ENCODE measurements at places on chromosomes 11 and 22.

- DNase-seq: no peak
Measured at GRCh38 chr11:6474806-6475500, 1.2 kb upstream of the TRIM3 start.

DNA sequence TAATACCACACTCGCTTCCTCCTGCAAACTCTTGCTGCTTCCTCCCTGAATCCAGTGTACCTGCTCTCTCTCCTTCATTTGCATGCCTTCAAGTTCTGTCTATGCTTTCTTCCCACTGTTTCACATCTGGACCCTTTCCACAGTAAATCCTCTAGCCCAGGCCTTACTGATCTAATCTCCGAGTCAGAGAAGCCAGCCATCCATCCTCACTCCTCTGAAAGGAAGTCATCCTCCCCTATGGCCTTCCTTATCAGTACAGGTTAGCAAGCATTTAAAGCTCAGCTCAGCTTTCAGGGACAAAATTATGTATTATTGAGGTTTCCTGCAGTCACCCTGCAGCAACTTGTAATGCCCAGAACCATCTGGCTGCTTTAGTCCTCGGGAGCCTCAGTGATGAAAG, 116.1 kb downstream of the GALNT18 start:
- DNase-seq: no peak

- no peak for DNase-seq
Measured at GRCh38 chr11:29449281-29450074, 567.4 kb downstream of the KCNA4 start.

DNA sequence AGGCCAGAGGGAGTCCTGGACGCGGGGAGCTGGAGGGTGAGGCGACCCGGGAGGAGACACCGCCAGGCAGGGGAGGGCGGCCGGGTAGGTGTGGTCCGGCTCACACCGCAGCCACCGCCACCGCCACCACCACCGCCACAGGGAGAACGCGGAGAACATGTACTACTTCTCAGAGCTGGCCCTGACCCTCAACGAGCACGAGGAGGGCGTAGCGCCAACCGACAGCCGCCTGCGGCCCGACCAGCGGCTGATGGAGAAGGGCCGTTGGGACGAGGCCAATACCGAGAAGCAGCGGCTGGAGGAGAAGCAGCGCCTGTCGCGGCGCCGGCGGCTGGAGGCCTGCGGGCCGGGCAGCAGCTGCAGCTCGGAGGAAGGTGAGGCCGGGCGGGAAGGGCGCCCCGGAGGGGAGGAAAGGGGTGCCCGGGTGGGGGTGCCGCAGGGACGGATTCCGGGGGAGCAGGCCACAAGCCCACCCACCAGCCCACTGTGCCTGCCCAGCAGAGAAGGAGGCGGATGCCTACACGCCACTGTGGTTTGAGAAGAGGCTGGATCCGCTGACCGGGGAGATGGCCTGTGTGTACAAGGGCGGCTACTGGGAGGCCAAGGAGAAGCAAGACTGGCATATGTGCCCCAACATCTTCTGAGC, 62.8 kb downstream of the MORC2 start:
- no peak for DNase-seq

- no peak for DNase-seq
Measured at GRCh38 chr11:2740275-2740940, 40.6 kb upstream of the KCNQ1OT1 start.

DNA sequence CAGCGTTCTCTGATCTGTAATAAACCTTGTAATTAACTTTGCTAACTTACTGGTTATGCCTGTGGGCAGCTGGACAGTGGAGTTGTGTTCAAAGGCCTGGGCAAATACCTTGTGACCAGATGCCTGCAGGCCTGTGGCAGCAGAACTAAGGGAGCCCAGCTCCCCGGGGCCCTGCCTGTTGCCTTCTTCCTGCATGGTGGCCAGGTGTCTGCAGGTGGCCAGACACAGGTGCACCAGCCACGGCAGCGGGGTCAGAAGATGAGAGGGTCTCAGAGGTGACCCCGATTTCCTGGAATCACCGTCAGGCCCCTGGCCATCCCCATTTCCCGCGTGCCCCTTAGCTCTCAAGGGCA, 127.2 kb downstream of the OSBP2 start:
- no peak for DNase-seq

DNA sequence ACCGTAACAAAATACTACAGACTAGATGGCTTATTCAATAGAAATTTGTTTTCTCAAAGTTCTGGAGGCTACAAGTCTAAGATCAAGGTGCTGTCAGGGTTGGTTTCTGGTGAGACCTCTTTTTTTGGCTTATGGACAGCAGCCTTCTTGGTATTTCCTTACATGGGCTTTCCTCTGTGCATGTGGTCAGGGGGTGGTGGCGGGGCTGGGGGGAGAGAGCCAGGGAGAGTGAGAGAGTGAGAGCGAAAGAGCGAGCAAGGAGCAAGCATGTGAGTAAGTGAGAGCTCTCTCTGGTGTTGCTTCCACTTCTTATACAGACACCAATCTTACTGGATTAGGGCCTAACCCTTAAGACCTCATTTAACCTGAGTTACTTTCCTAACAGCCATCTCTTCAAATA, 181.5 kb downstream of the TMEM135 start:
- DNase-seq: no peak

DNA sequence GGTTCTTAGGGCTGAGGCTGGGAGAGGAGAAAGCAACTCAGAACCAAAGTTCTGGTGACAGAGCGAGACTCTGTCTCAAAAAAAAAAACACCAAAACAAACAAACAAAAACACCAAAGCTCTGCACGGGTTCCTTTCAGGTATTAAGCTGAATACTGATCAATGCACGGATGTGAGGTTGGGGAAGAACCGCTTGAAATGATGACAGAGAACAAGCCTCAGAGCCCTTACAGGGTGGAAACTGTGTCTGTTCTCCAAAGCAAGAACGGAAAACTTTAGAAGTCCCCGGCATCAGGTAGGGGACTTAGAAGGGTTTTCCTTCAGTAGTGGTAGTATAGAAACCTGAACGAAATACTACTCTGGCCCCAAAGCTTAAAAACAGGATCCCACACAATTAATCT, 260.0 kb downstream of the TBC1D22A start:
- no peak for DNase-seq

DNA sequence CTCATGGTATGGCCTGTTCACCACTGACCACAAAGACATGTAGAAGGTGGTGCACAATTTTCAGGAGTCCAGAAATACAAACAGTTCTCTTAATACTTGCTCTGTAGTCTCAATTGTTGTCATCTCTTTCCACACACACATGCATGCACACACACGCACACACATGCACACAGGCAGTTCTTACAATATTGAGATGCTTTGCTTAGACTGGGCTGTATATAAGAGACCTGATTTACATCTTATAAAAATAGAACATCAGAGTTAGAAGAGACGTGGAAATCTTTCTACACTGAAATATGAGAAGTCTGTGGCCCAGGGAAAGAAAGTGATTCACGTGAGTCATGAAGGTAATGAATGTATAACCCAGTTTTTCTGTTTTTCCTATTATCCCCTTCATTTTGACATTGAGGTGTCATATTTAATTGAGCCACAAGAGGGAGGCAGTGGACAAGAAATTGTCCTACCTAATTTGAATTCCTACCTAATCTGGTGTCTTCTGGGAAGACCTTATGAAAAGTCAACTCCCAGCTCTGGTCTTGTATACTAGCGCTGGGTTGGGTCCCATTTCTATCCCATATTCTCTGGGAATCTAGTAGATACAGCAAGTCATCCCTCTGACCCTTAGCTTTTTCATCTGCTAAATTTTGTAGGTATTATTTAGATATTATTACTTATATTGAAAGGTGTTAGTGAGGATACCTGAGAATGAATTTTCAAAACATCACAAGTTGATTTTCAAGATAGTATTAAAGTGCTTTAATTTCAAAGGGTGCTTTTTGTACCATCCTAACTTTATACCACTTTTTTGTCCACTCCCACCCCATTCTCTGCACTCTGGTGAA, 14.9 kb upstream of the MS4A4A start:
- DNase-seq: no peak

All from activated CD8-positive, alpha-beta memory T cell treated with anti-CD3 and anti-CD28 coated beads for 48 hours (primary cell).